Left kidney (tissue), 8 donors: ENCODE measurements at places on chromosomes 2 and 18. TPM values are rescaled to one million over a fixed set of nuclear protein-coding genes. Genes with fewer than 3 reads are reported as not detected.

Gene CHCHD5
- 20.3 TPM for polyA plus RNA-seq

- DNase-seq: no peak
Observed at GRCh38 chr2:140836826-140837225, 1294.0 kb downstream of the LRP1B start.

GRCh38 chr2:77046339-77046738, 475.8 kb downstream of the LRRTM4 start:
- DNase-seq: no peak

- no peak for DNase-seq
Observed at GRCh38 chr2:195498839-195499490, 158.1 kb upstream of the SLC39A10 start.

- DNase-seq: no peak
Observed at GRCh38 chr18:34510926-34511325, 199.2 kb upstream of the DTNA start.

GRCh38 chr2:44655401-44655864, 286.1 kb upstream of the SIX3 start:
- no peak for DNase-seq

DNA sequence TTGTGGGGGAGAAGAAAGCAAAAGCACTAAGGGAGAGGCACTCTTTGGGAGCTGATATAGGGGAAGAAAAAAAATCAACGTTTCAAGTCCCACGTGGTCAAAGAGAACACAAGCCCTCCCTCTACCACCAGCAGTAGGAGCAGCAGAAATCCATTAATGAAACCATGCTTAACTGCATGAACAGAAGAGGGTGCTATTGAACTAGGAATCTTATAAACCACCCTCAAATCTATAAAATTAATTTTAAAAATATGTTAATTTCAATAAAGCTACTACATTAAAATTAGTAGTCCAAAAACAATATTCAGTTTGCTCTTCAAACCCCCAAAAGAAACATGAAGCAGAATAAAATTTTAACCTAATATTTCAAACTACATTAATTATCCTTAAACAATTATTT, 147.8 kb downstream of the TMEM18 start:
- no peak for DNase-seq

DNA sequence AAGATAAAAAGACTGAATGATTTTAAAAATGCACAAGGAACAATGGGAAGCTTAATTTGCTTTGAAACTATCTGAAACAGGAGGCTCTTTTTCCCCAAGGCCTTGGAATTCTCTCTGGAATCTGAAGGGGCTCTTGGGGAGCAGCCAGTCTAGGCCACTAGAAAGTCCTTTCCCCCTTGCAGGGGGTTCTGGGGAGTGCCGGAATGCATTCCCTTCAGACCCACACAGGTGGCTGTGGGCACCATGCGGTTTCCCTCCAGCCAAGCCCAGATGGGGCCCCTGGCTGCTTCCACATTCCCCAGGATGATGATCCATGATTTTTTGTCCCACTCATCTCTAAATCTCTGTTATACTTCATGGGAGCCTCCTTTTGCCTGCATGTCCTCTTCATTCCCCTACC, 10.7 kb downstream of the GPR45 start:
- DNase-seq: no peak

GRCh38 chr2:96188821-96189526, 19.7 kb downstream of the STARD7 start:
- no peak for DNase-seq
